CD4-positive, alpha-beta T cell treated with Interleukin-4 for 1 hour (primary cell): ENCODE measurements at places on chromosomes 12 and 14.

DNA sequence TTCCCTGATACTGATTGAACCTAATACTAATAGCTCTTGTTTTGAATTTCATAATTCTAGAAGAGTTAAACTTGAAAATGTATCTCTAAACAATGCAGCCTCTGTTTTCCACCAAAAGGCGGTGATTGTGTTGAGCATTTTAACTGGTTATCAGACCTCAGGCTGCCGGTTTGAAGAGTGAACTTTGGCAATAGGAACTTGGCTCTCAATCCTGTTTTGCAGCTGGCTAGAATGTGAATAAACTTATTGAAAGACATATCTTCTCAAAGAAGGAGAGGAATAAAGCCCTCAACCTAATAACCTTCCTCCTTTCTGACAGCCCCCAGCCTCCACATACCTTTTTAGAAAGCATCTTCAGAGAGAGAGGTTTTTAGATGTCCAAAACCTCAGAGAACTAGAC, 105.4 kb downstream of the SRGAP1 start:
- no peak for DNase-seq

- no peak for DNase-seq
Measured at GRCh38 chr14:24456980-24457379, 14.4 kb upstream of the SDR39U1 start.

DNA sequence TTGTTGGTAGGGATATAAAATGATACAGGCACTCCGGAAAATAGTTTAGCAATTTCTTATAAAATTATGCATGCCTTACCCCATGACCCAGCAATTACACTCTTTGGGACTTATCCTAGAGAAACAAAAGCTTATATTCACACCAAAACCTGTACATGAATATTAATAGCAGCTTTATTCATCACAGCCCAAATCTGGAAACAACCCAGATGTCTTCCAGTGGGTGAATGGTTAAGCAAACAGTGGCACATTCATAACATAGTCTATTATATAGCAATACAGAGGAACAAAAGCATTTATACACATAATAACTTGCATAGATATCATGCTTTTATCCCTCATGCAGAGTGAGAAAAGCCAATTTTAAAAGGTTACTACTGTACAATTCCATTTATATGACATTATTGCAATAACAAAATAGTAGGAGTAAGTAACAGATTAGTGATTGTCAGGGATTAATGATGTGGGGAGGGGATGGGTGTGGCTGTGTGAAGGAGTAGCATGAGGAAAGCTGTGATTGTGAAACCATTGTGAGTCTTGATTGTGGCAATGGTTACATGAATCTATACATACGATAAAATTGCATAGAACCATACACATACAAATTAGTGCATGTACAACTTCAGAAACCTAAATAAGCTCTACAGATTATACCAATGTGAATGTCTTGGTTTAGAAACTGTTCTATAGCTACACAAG, 363.1 kb upstream of the OR4E1 start:
- DNase-seq = no peak

DNA sequence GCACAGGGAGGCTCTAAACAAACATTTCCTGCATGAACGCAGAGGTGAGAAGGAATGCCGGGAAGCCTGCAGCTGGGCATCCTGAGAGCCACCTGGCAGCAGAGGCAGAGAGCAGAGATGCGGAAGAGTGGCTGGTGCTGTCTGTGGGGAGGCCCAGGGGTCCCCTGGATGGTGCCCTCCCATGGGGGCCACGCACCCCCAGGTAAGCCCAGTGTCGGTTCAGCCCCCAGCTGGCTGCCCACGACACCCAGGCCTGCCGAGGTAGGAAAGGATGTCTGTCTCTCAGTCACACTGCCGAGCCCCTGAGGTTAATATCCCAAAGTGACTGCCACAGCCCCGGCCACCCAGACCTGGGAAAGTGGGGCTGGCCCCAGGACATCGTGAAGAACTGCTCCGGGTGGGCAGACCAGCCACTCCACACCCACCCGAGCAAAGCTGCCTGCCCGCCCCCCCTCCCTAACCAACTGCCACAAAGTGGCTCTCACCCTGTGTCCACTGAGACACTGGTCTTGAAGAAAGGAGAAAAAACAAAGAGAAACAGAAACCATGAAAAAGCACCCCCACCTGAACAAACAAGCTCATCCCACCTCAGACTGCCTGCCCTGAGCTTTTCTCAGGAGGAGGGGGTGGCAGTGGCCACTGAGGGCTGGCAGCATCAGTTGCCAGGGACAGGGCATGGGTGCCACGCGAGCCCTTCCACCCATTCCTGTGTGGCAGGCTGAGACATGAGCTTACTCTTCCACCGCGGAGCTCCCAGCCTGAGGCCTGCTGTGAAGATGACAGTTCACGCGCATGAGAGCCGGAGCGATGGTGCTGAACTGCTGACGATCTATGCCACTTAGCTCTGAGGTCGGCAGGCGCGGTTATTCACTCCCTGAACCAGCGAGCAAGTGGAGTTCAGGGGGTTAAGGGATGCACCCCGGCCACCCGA, 40.8 kb downstream of the CCDC88C start:
- DNase-seq = no peak
